Activated T-cell treated with anti-CD3 and anti-CD28 coated beads for 1 hour (primary cell): ENCODE measurements at places on chromosomes 3 and 15.

DNA sequence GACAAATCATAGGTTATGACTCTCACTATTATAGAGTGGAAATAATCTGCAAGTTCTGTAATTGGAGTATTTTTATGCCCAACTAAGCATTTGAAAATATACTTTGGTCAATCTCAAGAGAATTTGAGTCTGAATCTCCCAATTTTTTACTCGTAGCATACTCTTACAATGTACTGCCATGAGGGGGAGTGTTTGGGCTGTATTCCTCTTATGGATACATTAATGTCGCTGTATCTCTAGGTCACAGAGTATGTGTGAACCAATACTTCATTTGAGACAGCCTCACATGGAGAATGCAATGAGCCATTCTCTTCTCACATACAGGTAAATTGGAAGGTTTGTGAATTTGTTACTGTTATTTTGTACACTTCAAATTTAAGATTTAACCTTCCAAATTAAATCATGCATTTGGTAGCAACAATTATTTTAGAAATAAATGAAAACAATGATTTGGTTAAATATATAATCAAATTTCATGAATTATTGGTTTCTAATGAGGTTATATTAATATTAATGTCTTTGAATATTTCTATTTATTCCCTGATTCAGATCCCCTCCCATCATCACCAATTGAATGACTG, 5.5 kb upstream of the CD200 start:
- no peak for DNase-seq

DNA sequence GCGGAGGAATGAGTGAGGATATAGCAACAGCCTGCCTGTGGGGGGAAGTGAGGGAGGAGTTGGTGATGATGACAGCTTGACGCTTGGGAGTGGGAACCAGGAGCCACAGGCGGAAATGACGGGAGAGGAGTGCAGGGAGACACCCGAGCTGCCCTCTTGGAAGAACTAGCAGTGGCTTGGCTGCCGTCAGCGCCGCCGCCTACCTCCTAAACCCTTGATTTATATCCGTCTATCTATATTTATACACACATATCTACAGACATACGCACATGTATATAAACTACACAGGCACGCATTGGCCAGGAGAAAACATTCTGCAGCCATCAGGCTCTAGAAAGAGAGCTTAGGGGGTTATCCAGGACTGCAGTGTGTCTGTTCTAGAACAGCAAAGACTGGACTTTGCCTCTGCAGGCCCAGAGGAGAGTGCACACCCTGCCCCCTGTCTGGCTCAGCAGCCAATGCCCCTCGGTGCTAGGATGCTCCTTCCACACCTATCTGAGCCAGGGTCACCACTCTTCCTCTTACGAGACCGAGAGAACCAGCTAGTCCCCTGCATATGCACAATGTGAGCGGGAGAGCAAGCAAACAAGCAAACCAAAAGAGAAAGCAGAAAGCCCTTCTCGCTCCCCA, 45.3 kb upstream of the MAGEF1 start:
- no peak for DNase-seq

DNA sequence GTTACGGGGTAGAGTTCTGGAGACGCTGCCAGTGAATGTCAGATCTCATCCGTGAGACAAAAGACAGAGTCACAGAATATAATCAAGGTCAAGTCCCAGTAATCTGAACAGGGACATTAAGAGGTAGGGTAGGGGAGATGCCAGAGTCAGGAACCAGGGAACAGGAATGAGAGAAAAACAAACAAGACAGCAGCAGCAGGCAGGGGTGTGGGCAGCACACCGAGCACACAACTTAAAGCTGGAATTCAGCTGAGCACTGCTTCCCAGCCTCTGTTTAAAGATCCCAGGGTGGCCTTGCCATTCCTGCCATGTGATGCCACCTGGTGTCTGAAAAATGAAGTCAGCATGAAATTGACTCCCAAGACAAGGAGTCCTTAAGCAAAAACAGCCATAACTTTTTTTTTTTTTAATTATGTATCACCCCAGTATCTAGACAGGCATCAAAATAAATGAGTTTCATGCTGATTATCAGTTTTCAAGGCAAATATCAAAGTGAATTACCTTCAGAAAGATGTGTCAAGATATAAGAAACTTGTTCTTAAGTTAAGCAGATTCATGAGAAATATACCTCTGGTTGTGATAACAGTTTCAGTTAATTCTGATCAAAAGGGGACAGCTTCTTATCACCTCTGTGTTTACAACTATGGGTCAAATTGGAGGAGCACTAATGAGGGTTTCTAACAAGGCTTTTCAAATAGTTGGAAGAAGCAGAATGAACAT, 203.7 kb downstream of the SLC9A9 start:
- DNase-seq, result no peak

GRCh38 chr3:140391061-140391460, 286.8 kb upstream of the TRIM42 start:
- DNase-seq, result no peak

GRCh38 chr15:63040509-63040908, 2.0 kb upstream of the TPM1 start:
- no peak for DNase-seq

- no peak for DNase-seq
Observed at GRCh38 chr3:181050738-181051137, 61.2 kb upstream of the DNAJC19 start.

- DNase-seq, result no peak
Observed at GRCh38 chr3:151563305-151563704, 102.4 kb upstream of the IGSF10 start.

- DNase-seq, result no peak
Observed at GRCh38 chr3:189122526-189123205, 49.1 kb upstream of the TPRG1 start.

- DNase-seq, result no peak
Observed at GRCh38 chr15:97961067-97961954, 808 bp downstream of the ARRDC4 start.

GRCh38 chr3:171566803-171567422, 106.7 kb upstream of the TNIK start:
- no peak for DNase-seq

GRCh38 chr3:108823227-108823626, 641 bp downstream of the TRAT1 start:
- no peak for DNase-seq

- DNase-seq, result no peak
Observed at GRCh38 chr15:49621887-49622286, 1.0 kb downstream of the DTWD1 start.

- no peak for DNase-seq
Observed at GRCh38 chr15:90082140-90082715, 20.0 kb downstream of the IDH2 start.

- DNase-seq, result no peak
Observed at GRCh38 chr3:129327510-129327909, 48.8 kb downstream of the HMCES start.

DNA sequence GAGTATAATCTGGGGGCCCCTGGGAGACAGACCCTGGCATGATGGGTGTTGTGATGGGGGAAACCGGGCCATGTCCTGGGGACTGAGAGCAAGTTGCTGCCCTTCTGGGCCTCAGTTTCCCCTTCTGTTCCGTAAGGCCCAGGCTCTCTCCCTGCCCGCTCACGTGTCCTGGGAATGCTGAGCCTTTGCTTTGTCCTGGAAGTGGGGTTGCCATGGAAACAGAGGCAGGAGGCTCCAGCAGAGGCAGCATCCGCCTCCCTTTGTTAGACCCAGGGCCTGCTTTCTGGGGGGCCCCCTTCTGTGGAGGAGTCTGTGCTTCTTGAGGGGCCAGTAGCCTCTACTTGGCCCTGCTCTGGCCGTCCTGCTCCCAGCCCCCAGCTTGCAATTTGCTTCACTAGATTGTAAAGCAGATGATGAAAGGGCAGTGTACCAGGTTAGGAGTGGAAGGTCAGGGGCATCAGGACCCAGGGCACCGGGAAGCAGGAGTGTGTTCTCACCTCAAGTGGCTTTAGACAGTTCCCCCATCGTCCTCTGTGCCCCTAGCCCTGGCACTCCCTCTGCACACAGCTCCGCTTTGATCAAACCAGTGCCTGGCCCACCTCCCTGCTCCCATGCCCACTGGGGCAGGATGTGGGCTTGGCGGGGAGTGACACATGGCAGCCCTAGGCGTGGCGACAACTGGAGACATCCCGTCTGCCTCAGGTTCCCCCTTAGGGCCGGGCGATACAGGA, 105.6 kb downstream of the FBLN2 start:
- DNase-seq, result no peak

GRCh38 chr3:58009026-58009748, 965 bp downstream of the FLNB start:
- DNase-seq, result peak; percentile 25

DNA sequence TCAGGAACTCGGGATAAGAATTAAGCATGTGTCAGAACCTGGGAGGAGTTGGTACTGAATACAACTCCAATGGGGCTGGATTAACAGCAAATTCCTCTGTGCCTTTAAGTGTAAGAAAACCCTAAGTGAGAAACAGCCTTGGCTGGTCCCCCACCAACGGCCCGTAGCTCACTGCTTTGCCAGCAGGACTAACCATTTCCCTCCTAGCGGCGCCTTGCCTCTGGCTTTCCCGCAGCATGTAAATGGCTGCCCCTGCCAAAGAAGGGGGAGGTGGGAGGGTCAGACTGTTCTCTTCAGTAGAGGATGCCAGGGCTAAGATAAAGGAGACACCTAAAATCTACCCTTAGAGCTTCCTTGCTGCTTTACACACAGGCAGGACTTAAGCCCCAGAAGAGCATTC, 51.0 kb upstream of the SH3GL3 start:
- DNase-seq, result no peak

GRCh38 chr15:76340803-76341365, 4.3 kb downstream of the ISL2 start:
- DNase-seq, result no peak

GRCh38 chr3:185308126-185308754, 54.4 kb upstream of the EHHADH start:
- DNase-seq, result peak; percentile 19

GRCh38 chr3:138434276-138434874, at the start of gene ESYT3:
TSS of gene ESYT3 (plus strand) at chr3:138434616. CDS start at chr3:138434799, 183 bp downstream.
- peak; percentile 2 for DNase-seq

DNA sequence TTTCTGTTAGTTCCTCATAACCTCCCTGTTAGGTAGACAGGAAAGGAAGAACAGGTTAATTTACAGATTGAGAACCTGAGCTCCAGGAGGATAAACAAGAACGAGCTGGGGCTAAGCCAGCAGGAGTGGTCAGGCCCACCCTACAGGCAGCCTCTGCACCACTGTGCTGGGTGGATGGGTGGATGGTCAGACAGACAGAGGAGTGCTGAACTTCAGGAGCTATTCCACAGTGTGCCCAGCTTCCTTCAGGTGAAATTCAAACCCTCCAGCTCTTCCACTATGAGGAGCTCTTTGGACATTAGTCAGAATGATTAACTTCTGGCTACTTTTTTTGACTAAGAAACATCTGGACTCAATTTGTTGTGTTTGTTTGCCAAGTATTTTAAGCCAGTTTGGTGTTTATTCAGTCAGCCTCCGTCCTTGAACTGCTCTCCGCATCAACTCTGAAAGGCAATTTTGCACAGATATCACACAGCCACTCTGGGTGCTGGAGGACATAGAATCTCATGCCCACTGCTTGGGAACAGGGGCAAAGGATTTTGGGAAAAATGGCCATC, 361.9 kb downstream of the CLSTN2 start:
- no peak for DNase-seq

DNA sequence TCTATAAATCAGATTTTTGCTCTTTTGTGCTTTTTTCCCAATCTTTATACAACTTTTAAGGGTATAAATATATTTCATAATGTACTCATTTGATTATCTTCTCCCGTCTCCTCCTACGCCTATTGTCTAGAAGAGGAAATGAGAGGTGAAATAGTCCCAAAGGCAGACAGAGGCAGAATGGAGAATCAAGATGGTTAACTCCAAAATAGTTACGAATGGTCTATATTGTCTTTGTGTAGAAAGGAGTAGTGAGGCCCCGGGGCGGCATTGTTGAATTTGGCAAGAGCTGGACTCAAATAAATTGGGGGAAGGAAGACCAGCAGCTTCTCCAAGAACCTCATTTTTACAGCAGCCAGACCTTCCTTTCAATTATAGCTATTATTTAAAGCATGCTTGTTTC, 23.9 kb downstream of the ITPR1 start:
- DNase-seq, result no peak

GRCh38 chr15:40082195-40082883, 26.3 kb downstream of the BMF start:
- no peak for DNase-seq

DNA sequence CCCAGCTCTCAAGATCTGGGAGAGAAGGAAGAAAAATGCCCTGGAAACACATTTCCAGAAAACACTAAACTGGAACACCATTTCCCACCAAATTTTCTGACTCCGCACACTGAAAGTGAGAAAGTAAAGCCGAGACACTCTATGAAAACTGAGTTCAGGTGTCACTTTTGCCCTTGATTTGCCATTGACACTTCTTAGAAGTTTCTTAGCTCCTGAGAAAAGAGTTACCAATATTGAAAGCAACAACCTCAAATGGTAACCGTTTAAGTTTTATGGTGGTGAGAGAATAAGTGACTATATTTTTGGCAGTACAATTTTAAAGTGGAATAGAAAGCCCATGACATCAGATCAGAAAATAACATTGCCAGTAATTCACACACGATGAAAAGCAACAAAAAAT, 39.0 kb downstream of the CD86 start:
- DNase-seq, result no peak

DNA sequence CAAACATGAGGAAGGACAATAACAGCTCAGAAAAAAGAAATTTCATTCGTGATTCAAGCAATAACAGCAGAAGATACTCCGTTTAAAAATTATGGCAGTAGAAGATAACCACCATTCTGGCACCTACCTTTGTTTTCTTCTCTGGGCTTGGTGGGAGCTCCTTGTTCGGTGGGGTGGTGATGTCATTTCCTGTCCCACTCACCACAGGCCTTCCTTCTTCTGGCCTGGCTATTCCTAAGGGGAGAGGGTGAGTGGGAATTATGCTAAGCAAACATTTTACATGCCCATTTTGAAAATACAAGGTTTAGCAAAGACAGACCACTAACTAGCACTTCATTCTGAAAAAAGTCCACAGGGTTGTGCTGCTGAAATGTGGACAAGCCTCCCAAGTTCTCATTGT, 74.4 kb downstream of the DHX30 start:
- DNase-seq, result no peak

GRCh38 chr15:39161096-39161495, 419.8 kb upstream of the THBS1 start:
- DNase-seq, result no peak

GRCh38 chr3:107218864-107219269, 158.4 kb upstream of the CCDC54 start:
- DNase-seq, result no peak

GRCh38 chr3:126107203-126107939, 23.4 kb upstream of the SLC41A3 start:
- DNase-seq, result no peak

DNA sequence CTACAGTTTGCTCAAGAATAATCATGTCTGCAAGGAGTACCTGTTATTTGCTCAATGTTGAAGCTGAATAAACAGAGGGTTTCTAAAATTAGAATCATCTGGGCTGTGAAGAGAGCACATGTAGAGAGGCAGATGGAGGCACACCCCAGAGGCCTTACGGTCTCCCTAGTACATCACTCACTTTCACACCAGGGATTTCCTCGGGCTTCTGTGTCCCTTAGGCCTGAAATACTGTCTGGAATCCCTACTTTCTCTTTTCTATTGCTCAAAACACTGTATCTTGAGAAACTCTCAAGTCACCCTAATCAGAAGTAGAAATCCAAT, 473.7 kb upstream of the ROBO2 start:
- DNase-seq, result no peak

- DNase-seq, result no peak
Observed at GRCh38 chr15:72999586-72999985, 52.7 kb upstream of the NEO1 start.
